ENCODE measurements at places on chromosomes 1 and 21.
A peak's percentile ranks its signal among the peaks of the same experiment; 100 is the strongest.

- no peak for DNase-seq
Observed at GRCh38 chr1:31978843-31979400, 34.7 kb upstream of the KHDRBS1 start.

- no peak for DNase-seq
Observed at GRCh38 chr1:98429965-98430443, 231.5 kb upstream of the SNX7 start.

DNA sequence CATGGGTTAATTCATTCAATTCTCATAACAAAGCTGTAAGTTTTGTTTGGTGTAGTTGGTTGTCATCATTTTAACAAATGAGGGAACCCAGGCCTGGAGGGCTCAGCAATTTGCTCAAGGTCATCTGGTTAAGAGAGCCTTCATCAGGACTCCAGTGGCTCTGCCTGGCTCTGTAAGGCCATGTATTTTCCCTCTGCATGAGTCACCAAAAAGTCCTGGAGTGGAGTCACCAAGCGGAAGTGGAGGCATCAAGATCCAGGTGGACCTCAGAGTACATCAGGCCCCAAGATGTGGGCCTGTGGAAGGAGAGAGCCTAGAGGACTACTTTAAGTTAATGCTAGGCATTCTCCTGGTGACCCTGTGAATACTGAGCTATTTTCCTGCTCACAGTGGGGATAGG lies 30.0 kb upstream of the RBM15 start:
- no peak for DNase-seq

GRCh38 chr1:102751111-102751510 lies 357.2 kb downstream of the COL11A1 start:
- no peak for DNase-seq

DNA sequence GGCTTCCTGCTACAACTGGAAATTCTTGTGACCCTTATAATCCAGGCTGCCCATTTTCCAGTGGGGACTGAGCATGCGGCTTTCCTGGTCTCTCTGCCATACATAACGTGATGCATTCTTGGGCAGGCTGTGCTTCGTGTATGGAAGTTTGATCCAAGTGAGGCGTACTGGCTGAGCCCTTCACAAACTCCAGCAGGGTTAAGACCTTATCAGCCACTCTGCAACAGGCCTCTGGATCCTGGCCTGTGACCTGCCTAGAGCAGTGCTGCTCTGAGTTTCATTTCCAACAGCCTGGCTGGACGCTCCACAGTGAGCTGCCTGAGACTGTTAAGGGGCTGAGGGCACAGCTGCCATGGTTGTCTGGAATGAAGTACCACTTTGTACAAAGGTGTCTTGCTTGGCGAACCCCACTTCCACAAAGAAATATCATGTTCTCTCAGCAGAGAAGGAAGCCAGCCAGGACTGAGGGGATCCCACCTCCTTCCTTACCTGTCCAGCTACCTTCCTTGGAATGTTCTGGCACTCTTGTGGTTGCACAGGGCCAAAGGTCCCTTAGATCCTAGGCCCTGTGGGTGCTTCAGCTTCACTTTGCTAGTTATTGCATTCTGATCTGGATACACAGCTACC lies 28.5 kb upstream of the XPR1 start:
- no peak for DNase-seq

DNA sequence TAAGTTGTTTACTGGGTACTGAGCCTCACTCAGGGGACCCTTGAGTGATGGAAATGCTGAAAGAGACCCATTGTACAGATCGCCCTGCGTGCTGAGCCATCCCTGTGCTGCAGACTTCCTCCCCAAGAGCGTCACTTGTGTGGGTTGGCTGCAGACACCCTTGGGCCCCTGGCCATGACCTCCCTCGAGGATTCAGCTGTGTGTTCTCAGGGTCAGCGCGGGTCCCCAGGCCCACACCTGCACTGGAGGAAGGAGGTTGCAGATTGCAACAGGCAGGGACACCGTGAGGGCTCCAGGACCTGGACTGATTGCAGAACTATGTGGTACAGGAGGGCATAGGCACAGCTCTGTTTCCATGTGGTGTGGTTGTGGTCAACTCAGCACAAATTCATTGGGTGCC lies 4.4 kb downstream of the SNAP47 start:
- DNase-seq: no peak

DNA sequence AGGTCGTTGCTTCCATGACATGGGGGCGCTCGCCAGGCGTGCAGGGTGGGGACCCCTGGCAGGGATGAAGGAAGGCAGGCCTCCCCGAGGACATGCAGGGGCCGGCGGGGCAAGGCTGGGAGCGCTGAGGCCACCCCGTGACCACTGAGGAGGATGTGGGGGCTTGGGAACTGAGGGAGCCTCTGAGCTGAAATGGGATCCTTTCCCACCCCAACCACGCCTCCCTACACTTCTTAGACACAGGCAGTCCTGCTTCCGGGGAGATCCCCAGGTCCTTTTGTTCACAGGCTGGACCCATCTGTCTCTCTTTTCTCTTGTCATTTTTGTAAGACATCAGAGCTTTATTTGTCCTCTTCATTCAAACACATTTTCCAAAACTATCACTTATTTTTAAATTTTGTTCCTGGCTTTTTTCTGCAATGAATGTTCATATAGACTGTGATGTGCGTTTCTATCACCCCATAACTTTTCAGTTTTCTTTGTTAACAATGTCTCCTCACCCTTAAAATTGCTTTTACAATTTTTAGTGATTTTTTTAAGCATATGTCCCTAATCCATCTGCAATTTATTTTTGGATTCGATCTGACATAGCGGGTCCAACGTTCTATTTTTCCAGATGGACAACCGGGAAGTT lies 156.7 kb upstream of the BACE2 start:
- no peak for DNase-seq

DNA sequence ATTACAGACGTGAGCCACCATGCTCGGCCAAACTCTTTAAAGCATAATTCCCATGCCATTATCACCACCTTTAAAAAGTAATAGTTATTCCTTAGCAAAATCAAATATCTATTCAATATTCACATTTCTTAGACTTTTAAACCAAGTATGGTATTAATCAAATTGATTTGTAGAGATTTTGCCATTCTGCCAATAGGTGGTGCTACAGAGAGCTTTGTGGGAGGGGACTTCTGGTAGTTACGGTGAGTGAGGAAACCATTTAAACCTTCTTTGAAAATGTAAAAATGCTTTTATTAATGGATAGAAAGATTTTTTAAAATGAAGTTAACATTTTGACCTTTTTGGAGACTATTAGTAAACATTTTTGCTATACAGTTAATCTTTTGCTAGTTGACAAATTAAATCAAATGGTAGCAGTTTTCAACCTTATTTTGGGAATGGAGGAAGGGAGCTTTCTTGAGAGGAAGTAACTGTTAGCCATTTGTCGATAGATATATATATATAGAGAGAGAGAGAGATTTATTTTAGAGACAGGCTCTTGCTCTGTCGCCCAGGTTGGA lies 19.3 kb downstream of the IARS2 start:
- DNase-seq: peak; percentile 16

GRCh38 chr1:29309621-29310020 lies 73.3 kb downstream of the PTPRU start:
- no peak for DNase-seq

- peak; percentile 55 for DNase-seq
Observed at GRCh38 chr1:46983166-46983829, 40.2 kb upstream of the CYP4X1 start.

DNA sequence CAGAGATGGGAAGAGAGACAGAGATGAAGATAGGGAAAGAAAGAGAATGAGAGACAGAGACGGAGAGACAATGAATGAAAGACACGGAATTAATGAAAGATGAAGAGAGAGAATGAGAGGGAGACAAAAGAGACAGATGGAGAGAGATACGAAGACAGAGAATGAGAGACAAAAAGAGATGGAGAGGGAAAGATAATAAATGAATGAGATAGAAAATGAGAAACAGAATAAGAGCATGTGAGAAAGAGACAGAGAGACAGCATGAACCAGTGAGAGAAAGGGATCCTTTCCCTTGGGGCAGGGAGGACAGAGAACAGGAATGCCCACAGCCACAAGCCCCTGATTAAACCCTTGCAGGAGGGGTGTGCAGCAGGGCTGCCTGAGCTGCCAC lies 5.3 kb upstream of the WNT9A start:
- no peak for DNase-seq

DNA sequence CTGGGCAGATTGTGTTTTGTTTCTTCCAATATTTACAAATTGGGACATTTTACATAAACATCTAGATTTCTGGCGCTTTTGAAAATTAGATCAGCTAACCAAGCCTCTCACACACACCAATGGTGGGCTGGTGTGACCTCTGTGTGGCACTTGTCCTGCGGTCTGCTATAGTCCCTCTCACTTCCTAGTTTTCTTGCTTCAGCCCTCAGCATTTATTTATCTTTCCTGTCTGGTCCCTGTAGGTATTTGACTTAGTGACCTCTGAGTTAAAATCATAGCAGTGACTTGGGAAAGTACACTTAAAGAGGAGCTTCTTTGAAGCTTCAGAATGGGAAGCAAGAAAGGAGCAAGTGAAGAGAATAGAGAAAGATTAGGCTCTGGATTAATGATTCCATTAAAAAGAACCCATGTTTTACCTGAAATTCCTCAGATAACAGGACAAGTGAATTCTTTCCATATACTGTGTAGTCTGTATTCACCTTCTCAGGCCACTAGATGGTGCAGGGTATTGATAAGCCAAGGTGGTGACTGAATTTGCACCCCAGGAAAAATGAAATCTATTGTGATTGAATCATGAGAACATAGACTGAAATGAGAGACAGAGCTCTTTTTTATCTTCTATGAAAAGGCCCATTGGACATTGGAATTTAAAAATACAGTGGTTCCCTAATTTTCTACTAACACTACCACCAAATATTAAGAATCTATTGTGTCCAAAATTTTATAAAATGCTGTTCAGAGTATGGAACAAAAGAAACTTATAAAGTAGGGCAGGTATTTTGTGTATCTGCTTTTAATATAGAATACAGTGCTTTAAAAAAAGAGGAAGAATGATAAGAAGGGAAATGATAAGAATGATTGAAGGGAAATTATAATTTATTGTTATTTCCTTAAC lies 7.1 kb upstream of the DIPK1A start:
- DNase-seq: no peak

- DNase-seq: no peak
Observed at GRCh38 chr1:165387961-165388360, 31.4 kb upstream of the LMX1A start.

GRCh38 chr1:2129256-2129943 lies 65.2 kb downstream of the FAAP20 start:
- DNase-seq: no peak

DNA sequence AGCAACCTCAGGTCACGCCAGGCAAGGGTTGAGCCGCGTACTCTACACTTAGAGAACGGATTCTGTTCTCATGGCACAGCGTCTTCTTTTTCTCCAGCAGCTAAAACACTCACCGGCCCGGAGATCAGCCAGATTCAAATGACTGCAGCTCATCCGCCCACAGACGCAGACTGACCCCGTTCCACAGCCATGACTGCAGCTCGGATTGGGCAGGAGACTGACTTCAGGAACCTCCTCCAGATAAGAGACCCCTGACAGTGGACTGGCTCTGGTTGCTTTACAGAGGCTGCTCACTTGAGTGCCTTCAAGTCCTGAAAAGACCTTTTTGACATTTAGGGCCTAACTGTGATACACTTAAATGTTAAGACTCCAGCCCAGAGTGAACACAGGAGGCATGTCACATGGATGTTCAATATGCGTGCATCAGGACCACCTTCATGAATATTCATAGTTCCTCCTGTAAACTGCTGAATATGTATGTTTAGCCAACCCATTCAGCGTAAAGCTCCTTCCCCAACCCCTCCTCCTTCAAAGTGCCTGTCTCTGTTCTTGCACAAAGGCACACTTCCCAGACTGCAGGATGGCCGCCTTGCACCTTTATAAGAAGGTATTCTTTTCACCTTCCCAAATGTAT lies 42.6 kb downstream of the BACE2 start:
- DNase-seq: no peak

GRCh38 chr1:202348005-202348508 lies 442 bp upstream of the PPP1R12B start:
- no peak for DNase-seq

DNA sequence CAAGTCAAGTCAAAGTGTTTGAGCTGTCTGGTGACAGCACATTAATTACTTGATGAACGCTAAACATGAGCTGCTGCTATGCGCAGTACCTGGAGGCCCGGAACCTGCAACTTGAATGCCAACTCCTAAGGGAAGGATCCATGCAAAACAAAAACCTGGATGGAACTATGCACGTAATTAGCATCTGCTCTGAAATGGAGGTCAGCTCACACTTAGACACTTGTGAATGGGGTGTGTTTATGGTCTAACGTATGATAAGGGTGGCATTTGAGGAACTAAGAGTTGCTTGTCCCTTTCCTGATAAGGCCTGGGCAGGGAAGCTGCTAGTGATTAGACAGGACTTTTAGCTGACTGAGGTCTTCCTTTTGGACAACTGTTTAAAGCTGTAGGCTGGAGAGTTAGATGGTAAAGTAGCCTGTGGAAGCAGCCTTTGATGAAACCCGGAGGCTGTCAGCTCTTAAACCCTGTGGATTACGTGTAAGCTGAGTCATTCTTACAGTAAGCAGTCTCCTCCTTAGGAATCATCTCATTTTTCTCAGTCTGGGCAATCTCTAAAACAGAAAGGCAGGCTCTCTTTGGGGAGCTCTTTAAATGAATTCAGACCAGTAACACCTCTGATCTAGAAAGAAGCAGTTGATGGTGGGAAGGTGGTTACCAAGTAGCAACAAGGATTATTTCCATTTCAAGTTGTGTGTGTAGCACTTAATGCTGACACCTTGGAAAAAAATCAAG lies 6.8 kb downstream of the TENT5C start:
- no peak for DNase-seq

DNA sequence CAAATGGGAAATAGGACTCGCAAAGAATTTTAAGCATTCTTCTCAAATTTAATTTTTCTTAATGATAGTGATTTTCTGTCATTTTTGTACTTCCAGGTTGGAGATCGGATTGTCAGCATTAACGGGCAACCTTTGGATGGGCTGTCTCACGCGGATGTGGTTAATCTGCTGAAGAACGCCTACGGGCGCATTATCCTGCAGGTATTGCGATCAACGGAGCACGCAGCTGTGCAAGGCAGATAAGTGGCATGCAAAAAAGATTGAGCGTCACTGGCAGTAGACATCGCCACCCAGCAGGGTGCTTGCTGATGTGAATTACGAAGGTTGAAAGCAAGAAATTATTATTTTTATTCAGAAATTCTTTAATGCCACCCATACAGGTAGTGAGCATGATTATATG lies 65.9 kb upstream of the L1TD1 start:
- DNase-seq: no peak

DNA sequence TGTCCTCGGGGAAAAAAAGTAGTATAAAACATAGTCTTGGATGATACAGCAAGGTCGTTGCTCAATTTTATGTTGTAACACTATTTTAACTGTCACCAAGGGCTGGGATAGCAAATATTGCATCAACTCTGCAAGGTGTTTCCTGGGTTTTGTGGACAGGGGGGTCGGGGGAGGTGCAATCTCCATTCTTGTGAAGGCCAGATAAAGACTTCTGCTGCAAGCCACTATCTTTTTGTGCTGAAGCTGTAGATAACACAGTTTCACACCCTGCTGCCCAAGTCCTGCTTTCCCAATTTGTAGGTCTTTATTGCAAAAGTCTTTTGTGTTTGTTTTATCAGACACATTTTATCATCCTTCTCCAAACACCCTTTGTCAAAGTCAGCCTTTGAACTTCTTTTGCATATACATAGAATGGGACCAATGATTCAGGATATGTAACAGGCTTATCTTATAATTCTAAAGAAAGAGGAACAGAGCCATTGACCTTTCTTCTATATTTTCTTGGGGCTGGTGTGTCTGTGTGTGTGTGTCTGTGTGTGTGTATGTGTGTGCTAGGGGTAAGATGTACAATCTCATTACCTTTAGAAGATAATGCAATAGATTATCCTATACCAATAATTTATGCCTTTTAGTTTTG lies 140.6 kb downstream of the RUNX1 start:
- DNase-seq: no peak
